Activated CD4-positive, alpha-beta T cell treated with anti-CD3 and anti-CD28 coated beads, Interleukin-2, amount 50 U/mL, for 48 hours (primary cell): ENCODE measurements at places on chromosomes 7 and 10.

GRCh38 chr10:27413387-27413786, 90.7 kb upstream of the RAB18 start:
- no peak for DNase-seq

DNA sequence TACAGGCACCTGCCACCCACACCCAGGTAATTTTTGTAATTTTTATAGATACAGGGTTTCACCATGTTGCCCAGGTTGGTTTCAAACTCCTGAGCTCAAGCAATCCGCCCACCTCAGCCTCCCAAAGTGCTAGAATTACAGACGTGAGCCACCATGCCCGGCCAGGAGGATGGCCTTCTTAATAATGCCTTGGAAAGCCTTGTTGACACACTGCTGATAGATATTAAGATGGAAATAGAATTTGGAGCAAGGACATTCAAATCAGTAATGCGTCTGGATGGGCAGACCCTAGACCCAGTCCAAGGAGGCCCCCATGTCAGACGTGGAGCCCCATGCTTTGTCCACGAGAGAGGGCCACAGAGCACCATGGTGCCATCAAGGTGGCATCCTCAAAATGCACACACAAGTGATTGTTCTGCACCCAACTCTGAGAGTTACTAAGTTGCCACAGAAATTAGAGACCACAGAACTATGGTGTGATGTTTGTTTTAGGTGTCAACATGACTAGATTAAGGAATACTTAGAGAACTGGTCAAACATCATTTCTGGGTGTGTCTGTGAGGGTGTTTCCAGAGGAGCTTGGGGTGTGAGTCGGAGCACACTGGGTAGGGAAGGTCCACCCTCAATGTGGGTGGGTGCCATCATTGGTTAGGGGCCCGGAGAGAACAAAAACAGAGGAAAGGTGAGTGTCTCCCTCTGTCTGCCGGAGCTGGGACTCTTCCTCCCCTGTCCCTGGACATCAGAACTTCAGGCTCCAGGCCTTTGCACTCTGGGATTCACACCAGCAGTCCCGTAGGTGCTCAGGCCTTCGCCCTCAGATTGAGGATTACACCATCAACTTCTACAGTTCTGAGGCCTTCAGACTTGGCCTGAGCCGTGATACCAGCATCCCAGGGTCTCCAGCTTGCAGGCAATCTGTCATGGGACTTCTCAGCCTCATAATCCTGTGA, 34.5 kb downstream of the EBF3 start:
- DNase-seq, result no peak

- no peak for DNase-seq
Measured at GRCh38 chr7:104973227-104973626, 40.8 kb upstream of the KMT2E start.

- no peak for DNase-seq
Measured at GRCh38 chr10:15865304-15865703, 5.0 kb upstream of the MINDY3 start.

DNA sequence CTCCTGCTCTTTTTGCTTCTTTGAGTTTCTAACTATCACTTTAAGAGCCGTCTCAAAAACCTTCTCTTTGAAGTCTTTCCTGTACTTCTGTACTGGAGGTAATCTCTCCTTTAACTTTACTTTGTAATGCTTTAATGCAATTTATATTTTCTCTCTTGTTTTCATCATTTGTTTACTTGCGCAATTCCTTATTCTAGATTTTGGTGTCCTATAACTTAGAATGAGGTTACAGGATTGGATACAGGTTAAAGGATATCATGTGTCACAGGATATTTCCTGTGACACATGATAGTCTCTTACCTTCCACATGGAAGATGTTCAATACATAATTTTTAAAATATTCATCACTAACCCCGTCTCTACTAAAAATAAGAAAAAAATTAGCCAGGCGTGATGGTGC, 42.4 kb upstream of the CPN1 start:
- DNase-seq, result no peak

- no peak for DNase-seq
Measured at GRCh38 chr10:11828682-11829284, 5.6 kb downstream of the PROSER2 start.

DNA sequence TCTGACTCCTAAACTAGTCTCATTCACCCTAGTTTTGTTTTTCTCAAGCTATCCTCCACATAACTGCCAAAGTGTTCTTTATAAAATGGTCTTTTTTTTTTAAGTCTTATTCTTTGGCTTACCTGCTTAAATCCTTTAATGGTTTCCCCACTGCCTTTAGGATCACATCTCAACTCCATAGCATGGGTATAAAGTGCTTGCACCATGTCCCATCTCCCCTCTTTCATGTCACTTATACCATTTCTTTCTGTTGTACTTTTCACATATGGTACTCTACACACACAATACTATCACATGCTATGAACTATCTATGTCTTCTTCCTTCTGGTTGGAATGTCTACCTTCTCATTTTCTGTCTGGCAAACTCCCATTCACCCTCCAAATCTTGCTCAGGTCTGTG, 5.1 kb downstream of the MTPAP start:
- no peak for DNase-seq
